ENCODE measurements at places on chromosomes 5 and 9. TPM values are rescaled to one million over a fixed set of nuclear protein-coding genes. Genes with fewer than 3 reads are reported as not detected.

- peak overlapping the region; percentile 89 for H3K27ac ChIP-seq
- H3K4me3 ChIP-seq = peak overlapping the region; percentile 98
- H3K27me3 ChIP-seq = no peaks in the 10 kb centered on the region
- H3K4me1 ChIP-seq = peaks cover 40% of the 10 kb centered on the region
- peak; percentile 89 for DNase-seq
- H3K36me3 ChIP-seq = peaks cover 10% of the 10 kb centered on the region
Observed at GRCh38 chr5:14143841-14144585, 871 bp downstream of the TRIO start.

Gene BTNL3
- total RNA-seq = not detected

Gene UBAP2
- total RNA-seq = 18.5 TPM

Gene STKLD1
- total RNA-seq = 1.2 TPM

- H3K27me3 ChIP-seq = no peaks in the 10 kb centered on the region
- no peak for DNase-seq
- H3K27ac ChIP-seq = peak overlapping the region; percentile 48
Observed at GRCh38 chr9:115291841-115292240, 173.9 kb upstream of the TNC start.

Gene OR1Q1
- total RNA-seq = not detected

DNA sequence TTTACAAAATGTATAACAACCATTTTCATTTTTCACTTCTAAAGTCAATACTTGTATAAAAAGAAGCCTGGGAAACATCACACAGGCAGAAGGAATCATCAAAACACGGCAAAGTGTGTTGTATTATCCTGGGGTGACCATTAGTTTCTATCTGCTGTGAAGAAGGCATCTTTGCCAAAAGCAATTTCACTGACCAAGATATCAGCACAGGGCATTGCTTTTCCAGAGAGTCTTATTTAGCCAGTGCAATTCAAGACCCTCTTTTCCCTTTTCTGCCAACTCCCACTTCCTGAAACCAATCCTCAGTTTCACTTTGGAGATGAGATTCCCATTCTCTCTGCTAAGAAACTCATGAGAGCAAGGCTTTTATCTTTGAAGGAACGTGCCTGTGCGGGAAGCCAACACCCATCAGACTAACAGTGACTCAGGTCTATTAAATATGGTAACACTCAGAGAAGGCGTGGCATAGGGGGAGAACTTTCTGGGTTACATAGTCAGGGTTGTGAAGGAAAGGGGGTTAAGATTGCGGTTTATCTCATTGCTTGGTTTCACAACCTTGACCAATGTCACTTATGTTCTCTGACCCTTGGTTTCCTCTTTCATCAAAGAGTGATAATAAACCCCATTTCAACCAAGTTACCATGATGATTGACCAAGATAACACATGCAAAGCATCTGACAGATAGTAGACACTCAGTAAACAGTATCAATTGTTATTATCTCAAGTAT lies 666.9 kb upstream of the KLF4 start:
- H3K4me3 ChIP-seq = no peak overlapping the region
- H3K36me3 ChIP-seq = no peaks in the 10 kb centered on the region
- no peaks in the 10 kb centered on the region for H3K27me3 ChIP-seq

- DNase-seq = no peak
- no peaks in the 10 kb centered on the region for H3K36me3 ChIP-seq
- H3K27me3 ChIP-seq = no peaks in the 10 kb centered on the region
- no peak overlapping the region for H3K4me3 ChIP-seq
- H3K4me1 ChIP-seq = no peaks in the 10 kb centered on the region
Observed at GRCh38 chr9:89804766-89805531, 200.1 kb downstream of the GADD45G start.

GRCh38 chr5:7827610-7828009 lies 23.3 kb downstream of the CFAP90 start:
- no peak for DNase-seq
- H3K36me3 ChIP-seq = no peaks in the 10 kb centered on the region
- no peak overlapping the region for H3K4me3 ChIP-seq

Gene SCGB3A2
- not detected for total RNA-seq

Gene PSIP1
- total RNA-seq = 40.1 TPM

GRCh38 chr9:135009794-135010585 lies 77.5 kb upstream of the OLFM1 start:
- H3K4me1 ChIP-seq = no peaks in the 10 kb centered on the region
- H3K4me3 ChIP-seq = no peak overlapping the region
- peak; percentile 49 for DNase-seq
- no peaks in the 10 kb centered on the region for H3K36me3 ChIP-seq
- no peak overlapping the region for H3K27ac ChIP-seq

- DNase-seq = no peak
- H3K27ac ChIP-seq = no peak overlapping the region
- no peaks in the 10 kb centered on the region for H3K27me3 ChIP-seq
Observed at GRCh38 chr9:72129271-72130156, 19.7 kb upstream of the GDA start.

- H3K36me3 ChIP-seq = no peaks in the 10 kb centered on the region
- no peak overlapping the region for H3K27ac ChIP-seq
- H3K4me1 ChIP-seq = no peaks in the 10 kb centered on the region
- H3K4me3 ChIP-seq = no peak overlapping the region
Observed at GRCh38 chr5:91541696-91542095, 158.6 kb upstream of the ARRDC3 start.

DNA sequence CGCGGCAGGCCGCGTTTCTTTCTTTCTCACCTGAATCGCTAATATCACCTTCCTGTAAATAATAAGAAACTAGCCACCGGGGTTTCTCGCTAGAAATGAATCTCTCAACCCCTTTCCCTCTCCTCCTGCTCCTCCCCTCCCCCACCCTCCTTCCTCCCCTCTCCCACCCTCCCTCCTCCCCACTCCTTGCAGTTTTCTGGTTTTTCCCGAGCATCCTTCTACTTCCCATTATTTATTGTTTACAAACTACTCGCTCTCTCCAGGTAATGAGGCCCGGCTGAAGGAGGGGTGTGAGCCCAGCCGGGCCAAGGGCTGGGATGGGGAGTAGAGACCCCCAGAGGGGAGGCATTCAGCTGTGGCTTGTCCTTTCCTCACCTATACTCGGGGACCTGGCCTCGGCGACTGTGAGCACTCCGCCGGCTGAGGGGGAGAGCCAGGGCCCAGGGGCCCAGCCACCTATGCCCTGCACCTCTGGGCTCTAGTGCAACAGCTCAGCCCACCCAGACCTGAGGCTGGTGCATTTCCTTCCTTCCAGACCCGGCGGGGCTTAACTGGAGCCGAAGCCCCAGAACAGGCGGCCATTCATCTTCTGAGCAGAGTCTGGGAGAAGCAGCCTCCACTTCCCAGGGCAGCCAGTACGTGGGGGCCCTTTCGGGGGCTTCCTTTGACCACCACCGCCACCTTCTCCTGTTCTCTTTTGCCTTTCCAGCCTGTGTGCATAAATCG lies 2.1 kb upstream of the IRX4 start:
- DNase-seq = peak; percentile 89
- H3K27me3 ChIP-seq = peaks cover 61% of the 10 kb centered on the region
- no peak overlapping the region for H3K27ac ChIP-seq
- no peak overlapping the region for H3K4me3 ChIP-seq
- no peaks in the 10 kb centered on the region for H3K4me1 ChIP-seq

DNA sequence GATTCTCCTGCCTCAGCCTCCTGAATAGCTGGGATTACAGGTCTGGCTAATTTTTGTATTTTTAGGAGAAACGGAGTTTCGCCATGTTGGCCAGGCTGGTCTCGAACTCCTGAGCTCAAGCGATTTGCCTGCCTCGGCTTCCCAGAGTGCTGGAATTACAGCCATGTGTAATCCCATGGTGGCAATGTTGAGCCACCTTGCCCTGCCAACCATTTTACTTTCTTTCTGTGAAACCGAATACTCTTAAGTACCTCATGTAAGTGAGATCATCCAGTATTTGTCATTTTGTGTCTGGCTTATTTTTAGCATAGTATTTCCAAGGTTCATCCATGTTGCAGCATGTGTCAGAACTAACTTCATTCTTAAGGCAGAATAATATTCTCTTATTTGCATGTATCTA lies 8.2 kb downstream of the PRRC2B start:
- H3K36me3 ChIP-seq = peaks cover 6% of the 10 kb centered on the region
- H3K27me3 ChIP-seq = no peaks in the 10 kb centered on the region
- peak overlapping the region; percentile 67 for H3K4me3 ChIP-seq
- peaks cover 78% of the 10 kb centered on the region for H3K4me1 ChIP-seq
- no peak for DNase-seq

GRCh38 chr9:95090023-95090791 lies 227.3 kb downstream of the FANCC start:
- H3K36me3 ChIP-seq = peaks cover 52% of the 10 kb centered on the region
- H3K27ac ChIP-seq = peak overlapping the region; percentile 97
- no peaks in the 10 kb centered on the region for H3K27me3 ChIP-seq
- peak; percentile 79 for DNase-seq
- peaks cover 65% of the 10 kb centered on the region for H3K4me1 ChIP-seq
- H3K4me3 ChIP-seq = no peak overlapping the region

- DNase-seq = peak; percentile 94
- H3K36me3 ChIP-seq = no peaks in the 10 kb centered on the region
- H3K4me3 ChIP-seq = no peak overlapping the region
- no peak overlapping the region for H3K27ac ChIP-seq
Observed at GRCh38 chr5:140358738-140359310, 1.2 kb upstream of the SLC4A9 start.

- peaks cover 8% of the 10 kb centered on the region for H3K4me1 ChIP-seq
- no peak for DNase-seq
- no peak overlapping the region for H3K27ac ChIP-seq
- H3K4me3 ChIP-seq = no peak overlapping the region
Observed at GRCh38 chr5:34012791-34013190, 4.9 kb upstream of the AMACR start.

DNA sequence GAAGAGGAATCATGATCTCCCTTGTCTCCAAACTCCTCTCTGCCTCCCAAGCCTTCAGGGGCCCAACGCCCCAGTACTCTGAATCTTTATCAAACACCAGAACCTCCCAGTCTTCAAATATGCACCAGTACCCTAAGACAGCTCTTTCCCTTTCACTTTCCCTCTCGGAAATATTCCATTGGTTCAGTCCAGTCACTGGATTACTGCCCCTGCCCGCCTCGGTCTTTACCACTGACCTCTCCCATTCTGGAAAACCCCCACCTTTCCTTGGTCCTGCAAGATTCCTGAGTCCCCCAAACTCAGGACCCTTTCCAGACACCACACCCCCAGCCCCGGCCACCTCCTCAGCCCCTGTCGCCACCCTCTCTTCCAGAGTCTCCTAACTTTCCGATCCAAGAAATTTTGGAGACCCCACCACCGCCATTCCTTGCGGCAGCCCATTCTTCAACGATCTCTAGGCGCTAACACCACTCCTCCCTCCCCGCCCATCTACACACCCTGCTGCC lies 674 bp downstream of the C5orf15 start:
- H3K4me3 ChIP-seq = peak overlapping the region; percentile 98
- H3K27me3 ChIP-seq = no peaks in the 10 kb centered on the region
- no peak for DNase-seq
- peaks cover 9% of the 10 kb centered on the region for H3K36me3 ChIP-seq
- peak overlapping the region; percentile 95 for H3K27ac ChIP-seq

Gene ADGRD2
- not detected for total RNA-seq

DNA sequence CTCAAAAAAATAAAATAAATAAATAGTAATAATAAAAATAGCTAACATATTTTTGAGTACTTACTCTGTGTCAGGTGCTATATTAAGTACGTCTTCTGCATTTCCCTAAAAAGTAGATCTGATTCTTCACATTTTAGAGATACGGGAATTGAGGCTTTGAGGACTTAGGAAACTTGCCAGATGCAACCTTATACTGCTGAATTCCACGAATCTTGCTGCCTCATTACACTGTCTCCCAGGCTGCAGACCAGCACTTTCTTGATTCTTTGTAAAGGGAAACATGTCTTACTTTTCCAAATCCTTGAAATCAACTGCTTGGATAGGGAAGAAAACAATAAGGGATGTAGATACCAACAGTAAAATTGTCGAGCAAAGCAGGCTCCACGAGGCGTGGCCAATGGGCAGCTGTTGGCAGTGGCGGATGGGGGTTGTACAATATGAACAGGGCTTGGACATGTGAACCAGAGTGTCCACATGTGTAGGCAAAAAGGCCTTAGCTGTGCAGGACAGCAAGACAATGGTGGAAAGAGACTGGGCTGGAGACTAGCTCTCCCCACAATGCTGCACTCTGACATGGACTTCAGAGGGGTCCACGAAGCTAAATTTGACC lies 124.3 kb upstream of the RAI14 start:
- no peak for DNase-seq
- peak overlapping the region; percentile 25 for H3K27ac ChIP-seq
- H3K27me3 ChIP-seq = no peaks in the 10 kb centered on the region
- no peak overlapping the region for H3K4me3 ChIP-seq
- no peaks in the 10 kb centered on the region for H3K36me3 ChIP-seq

Gene B4GALT1
- 63.7 TPM for total RNA-seq

DNA sequence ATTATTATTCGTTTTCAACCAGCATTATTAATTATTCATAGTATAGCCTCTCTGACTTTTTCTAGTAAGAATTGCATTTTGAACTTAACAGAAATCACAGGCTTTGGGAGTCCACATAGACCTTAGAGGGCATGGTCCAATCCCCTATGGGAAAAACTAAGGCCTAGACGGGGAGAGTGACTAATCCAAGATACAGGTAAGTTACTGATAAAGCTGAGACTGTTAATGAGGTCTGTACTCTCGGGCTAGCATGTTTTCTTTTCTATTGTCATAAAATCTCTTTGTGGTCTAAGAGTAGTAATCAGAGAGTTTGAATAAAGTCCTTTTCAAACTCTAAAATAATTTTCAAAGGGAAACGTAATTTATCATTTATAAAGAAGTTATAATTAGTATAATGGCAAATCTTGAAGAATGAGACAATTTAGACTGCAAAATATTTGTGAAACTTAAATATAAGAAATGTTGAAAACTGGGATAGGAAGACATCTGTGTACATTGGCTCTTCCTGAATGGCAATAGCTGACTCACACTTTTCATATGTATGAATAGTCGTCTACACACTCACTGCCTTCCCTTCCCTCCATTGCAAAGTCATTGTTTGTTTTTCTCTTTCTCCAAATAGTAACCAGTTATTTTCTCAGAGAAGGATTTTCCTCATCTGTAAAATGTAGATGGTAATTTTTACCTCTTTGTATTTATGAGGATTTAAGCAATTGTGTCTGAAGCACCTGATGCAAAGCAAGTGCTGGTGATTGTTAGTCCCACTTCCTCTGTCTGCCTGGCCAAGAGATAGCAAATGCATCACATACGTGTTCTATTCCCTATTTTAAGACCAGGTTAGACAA lies 207.9 kb upstream of the CD180 start:
- peak overlapping the region; percentile 65 for H3K27ac ChIP-seq
- peak; percentile 87 for DNase-seq
- peaks cover 10% of the 10 kb centered on the region for H3K4me1 ChIP-seq
- no peaks in the 10 kb centered on the region for H3K27me3 ChIP-seq
- no peak overlapping the region for H3K4me3 ChIP-seq

DNA sequence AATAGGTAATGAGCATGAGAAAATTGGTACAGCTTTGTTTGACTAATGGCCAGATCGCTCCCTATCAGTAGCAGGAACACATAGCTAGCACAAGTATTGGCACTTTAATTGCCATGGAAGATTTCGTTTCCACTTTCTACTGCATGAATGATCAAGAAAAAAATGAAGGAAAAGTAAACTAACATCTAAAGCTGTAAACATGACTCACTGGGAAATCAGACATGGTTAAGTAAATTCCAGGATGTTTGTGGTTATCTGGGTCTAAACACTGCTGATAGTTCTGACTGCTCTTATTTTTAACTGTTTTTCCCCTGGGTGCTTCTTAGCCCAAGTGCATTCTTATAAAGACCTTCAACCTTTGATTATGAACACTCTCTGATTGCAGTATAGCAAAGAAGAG lies 388.9 kb downstream of the NR2F1-AS1 start:
- H3K4me1 ChIP-seq = peaks cover 37% of the 10 kb centered on the region
- H3K36me3 ChIP-seq = no peaks in the 10 kb centered on the region
- H3K27me3 ChIP-seq = no peaks in the 10 kb centered on the region
- no peak overlapping the region for H3K4me3 ChIP-seq
- peak; percentile 47 for DNase-seq

Measured in osteoblast (primary cell).